ENCODE measurements at places on chromosomes 2 and 18.

DNA sequence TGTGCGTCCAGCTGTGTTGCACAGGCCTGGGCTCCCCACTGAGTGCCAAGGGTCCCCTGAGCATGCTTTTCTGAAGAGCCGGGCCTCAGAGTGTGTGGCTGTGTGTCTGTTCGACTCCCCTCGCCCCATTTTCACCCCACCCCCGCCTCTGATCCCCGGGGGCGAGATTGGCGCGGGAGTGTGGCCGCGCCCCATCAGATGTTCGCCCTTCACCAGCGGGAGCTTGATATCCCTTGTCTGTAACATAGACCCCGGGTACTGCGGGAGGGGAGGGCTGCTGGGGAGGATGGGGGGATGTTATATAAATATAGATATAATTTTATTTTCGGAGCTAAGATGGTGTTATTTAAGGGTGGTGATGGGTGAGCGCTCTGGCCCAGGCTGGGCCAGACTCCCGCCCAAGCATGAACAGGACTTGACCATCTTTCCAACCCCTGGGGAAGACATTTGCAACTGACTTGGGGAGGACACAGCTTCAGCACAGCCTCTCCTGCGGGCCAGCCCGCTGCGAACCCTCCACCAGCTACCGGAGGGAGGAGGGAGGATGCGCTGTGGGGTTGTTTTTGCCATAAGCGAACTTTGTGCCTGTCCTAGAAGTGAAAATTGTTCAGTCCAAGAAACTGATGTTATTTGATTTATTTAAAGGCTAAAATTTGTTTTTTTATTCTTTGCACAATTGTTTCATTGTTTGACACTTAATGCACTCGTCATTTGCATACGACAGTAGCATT, 1.5 kb downstream of the RHOB start:
- DNase-seq, result no peak

GRCh38 chr2:1697601-1698000, 46.7 kb downstream of the PXDN start:
- DNase-seq, result no peak

DNA sequence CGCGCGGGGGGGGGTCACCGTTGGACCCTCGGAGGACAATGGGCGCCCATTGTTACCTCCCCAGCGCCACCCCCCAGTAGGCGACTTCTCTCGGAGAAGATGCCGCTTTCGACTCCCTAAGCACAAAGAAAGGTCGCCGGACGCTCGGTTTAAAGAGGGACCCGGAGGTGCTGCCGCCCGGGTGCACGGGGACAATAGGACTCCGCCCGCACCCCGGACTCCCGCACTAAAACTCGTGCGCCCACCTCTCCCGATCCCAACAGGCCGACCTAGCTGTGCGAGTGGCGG, 318 bp upstream of the CDC42EP3 start:
- DNase-seq, result no peak

- DNase-seq, result no peak
Measured at GRCh38 chr2:71561441-71562267, 108.3 kb downstream of the DYSF start.

DNA sequence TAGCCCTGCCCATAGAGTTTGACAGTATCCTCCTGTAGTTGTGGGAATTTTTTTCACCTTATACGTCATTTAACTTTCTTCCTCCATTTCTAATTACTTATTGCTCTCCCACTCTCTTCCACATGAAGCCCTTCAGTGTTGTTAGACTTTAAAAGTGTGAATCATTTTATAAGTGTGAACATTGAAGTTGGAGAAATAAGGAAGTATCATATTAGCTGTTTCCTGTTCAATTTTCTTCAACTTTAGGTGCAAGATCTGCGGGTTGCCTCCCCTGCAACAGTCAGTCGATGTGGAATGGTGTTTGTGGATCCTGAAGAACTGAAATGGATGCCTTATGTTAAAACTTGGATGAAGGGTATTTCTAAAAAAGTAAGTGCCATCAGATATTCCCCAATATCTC, 138.1 kb downstream of the DNAH6 start:
- DNase-seq, result no peak
